ENCODE measurements at places on chromosomes 11 and 22. TPM values are rescaled to one million over a fixed set of nuclear protein-coding genes. Genes with fewer than 3 reads are reported as not detected.

GRCh38 chr11:120223793-120224192, 13.0 kb downstream of the OAF start:
- DNase-seq, result no peak

Gene ELF5
- not detected for total RNA-seq

DNA sequence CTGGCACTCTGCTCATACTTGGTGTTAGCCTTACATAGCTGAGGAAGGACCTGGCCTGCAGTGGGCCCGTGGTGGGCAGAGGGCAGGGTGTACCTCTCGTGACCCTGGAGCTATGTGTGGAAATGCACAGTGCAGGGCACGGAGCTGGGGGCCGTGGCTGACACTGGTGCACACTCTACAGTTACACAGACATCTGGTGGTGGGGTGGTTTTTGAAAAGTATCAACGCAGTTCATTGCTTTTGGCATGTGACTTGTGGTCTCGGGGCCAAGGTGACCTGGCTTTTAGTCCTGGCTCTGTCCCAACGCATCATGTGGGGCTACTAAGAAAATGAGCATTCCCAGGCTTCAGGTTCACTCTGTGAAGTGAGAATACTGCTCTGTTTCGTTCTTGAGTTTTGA, 553.6 kb downstream of the NTM start:
- DNase-seq, result no peak

DNA sequence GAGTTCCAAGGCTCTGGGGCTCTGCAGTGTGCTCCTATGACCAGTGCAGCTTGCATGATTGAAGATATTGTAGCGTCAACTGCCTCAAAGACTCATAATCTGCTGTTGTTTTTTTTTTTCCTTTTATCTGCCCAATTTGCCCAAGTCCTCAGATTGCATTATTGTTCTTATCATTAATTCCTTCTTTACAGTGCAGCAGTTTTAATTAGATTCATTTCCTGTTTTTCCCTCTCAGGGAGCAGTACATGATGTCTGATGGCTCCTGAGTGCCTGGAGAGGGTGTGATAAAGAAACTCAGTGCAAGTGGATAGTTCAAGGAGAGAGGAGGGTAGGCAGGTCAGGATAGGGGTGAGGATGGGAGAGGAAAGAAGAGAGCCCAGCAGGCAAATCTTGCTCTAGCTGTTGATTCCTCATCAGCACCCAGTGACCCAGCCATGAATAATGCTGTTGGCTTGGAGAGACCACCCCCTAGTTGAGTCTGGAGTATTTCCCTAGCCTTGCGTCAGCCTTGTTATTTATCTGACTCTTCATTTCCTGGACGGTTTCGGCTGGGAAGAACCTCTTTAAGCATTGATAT, 219.6 kb upstream of the SESN3 start:
- no peak for DNase-seq

GRCh38 chr11:84117394-84117793, 831.2 kb upstream of the CCDC90B start:
- DNase-seq, result no peak

Gene TNNT3
- total RNA-seq, result 2.8 TPM

Data from activated CD8-positive, alpha-beta T cell treated with anti-CD3 and anti-CD28 coated beads, Interleukin-2, amount 10 ng/mL, durations not matched to agents 7 days and 5 days (primary cell).